ENCODE measurements at places on chromosomes 6 and 20.

GRCh38 chr20:16222859-16223411 is 350.3 kb downstream of the KIF16B start:
- DNase-seq = no peak

GRCh38 chr20:42721923-42722322 is 467.8 kb downstream of the PTPRT start:
- DNase-seq = no peak

GRCh38 chr6:113765909-113766308 is 91.2 kb upstream of the MARCKS start:
- no peak for DNase-seq

GRCh38 chr6:12490904-12491571 is 200.9 kb downstream of the EDN1 start:
- DNase-seq = no peak

GRCh38 chr20:6044115-6044514 is 9.7 kb downstream of the LRRN4 start:
- DNase-seq = no peak

GRCh38 chr6:45956663-45957062 is 59.0 kb downstream of the CLIC5 start:
- DNase-seq = no peak

GRCh38 chr6:158774717-158775449 is 44.3 kb downstream of the EZR start:
- DNase-seq = no peak

- DNase-seq = peak; percentile 77
Measured at GRCh38 chr6:156662025-156662445, 115.1 kb upstream of the ARID1B start.

DNA sequence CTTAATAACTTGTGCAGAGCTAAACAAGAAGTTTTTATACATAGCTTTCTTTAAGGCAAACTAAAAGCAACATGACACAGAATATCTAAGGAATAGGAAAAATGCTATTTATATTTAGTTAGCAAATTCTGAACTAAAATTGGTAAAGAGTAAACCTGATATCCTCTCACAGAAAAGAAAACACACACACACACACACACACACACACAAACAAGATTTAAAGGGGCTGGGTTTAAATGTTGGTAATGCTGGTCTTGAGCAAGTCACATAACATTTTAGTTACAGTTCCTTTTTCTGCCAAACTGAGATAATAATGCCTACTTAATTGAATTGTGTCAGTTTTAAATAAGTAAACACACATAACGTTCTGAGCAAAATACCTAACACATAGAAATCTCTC is 1.6 kb downstream of the TRDN start:
- no peak for DNase-seq

DNA sequence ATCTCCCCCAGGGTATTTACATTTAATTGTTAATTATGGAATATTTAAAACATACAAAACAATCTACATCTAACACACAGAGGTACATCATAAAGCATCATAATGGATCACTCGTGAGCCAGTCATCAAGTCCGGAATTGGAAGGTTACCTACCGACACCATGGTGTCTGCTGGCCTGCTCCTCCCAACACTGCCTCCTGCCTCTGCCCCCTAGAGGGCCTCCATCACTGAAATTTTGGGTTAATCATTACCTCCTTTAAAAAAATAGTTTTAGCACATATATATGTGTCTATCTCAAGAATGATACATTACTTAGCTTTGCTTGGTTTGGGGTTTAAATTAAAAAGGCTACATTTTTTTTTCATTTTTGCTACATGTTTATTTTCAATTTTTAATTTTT is 114.6 kb upstream of the PDE10A start:
- DNase-seq = no peak

DNA sequence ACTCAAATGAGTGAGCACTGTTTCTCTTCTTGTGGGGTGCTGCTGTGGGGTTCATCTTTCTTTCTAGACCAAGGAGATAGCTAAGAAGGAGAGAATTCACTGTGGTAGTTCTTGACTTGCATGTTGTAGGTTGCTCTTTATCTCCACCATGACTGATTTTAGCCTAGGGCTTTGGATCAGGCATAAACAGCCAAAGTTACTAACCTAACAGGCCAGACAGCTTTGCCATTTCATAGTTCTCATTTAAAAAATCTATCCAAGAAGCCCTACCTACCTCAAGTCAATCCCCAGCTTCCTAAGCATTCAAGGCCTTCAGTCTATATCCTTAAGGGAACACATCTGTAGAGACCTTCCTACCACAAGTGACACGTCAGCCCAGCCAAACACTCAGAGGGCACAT is 107.9 kb upstream of the CARMIL1 start:
- DNase-seq = no peak

- no peak for DNase-seq
Measured at GRCh38 chr6:106525107-106525881, 104.0 kb downstream of the RTN4IP1 start.

DNA sequence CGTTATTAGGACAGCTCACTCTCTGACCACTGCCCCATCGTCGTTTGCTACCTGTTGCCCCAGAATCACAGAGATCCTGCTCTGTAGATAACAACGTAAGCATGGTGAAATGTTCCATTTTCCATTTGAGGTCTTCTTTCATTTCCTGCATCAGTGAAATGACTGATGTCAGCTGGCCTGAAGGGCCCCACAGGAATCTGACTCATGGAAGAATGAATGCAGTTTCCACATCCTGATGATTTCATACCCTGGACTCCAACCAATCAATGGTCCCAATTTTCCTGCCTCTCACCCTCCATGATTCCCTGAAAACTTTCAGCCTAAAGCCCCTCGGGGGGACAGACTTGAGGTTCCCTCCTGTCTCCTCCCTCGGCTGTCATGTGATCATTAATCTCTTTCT is 394.4 kb upstream of the CDH4 start:
- no peak for DNase-seq

- no peak for DNase-seq
Measured at GRCh38 chr6:897528-898207, 204.7 kb upstream of the EXOC2 start.

DNA sequence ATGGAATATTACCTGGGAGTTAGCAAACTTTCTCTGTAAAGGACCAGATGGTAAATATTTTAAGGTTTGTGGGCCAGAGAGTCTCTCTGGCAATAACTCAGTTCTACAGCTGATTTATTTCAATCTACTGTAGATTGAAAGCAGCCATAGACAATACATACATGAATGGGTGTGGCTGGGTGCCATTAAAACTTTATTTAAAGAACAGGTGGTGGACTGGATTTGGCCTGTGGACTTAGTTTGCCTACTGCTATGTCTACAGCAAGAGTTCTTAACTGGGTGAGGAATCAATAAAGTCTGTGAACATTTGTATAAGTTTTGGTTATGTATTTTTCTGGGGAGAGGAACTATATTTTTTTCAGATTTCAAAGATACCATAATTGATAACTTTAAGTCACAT is 55.1 kb downstream of the SLC22A2 start:
- DNase-seq = no peak

GRCh38 chr6:152637296-152638047 is at the start of gene SYNE1:
SYNE1 (minus strand) TSS chr6:152637362; CDS start chr6:152628331, 9,031 bp downstream.
- no peak for DNase-seq

- DNase-seq = no peak
Measured at GRCh38 chr20:61907081-61907891, 158.4 kb downstream of the TAF4 start.

DNA sequence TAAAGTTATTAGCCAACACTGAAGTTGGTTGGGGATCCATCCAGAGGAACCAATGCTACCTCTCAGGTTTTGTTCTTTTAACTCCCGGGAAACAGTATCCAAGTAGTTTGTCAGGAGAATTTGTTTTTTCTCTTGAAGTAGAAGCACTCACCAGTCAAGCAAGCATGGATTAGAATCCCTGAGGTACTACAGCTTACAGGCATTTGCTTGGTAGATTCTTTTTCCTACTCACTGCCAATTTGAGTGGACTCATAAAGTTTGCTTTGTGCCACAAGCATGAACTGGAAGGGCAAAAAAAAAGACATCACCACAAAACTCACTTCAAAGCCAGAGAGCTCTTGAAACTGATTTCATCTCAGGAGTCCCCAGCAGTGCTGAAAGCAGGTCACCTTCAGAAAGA is 167.4 kb downstream of the MBOAT1 start:
- no peak for DNase-seq

- no peak for DNase-seq
Measured at GRCh38 chr6:159985296-159985945, 16.5 kb downstream of the IGF2R start.

DNA sequence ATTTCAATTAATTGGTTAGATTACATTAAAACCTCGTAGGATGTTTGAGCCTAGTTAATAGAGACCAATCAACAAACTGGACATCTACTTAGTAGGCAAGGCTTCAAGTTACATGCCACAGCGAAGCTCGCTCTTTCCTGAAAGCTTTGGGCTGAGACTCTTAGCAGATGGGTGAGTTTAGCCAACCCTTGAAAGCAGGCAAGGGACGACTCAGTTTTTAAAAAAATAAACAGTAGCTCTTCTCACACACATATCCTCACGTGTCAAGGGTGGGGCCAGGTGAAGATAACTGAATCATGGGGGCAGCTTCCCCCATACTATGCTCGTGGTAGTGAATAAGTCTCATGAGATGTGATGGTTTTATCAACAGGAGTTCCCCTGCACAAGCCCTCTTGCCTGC is 775 bp downstream of the MTFR2 start:
- no peak for DNase-seq

DNA sequence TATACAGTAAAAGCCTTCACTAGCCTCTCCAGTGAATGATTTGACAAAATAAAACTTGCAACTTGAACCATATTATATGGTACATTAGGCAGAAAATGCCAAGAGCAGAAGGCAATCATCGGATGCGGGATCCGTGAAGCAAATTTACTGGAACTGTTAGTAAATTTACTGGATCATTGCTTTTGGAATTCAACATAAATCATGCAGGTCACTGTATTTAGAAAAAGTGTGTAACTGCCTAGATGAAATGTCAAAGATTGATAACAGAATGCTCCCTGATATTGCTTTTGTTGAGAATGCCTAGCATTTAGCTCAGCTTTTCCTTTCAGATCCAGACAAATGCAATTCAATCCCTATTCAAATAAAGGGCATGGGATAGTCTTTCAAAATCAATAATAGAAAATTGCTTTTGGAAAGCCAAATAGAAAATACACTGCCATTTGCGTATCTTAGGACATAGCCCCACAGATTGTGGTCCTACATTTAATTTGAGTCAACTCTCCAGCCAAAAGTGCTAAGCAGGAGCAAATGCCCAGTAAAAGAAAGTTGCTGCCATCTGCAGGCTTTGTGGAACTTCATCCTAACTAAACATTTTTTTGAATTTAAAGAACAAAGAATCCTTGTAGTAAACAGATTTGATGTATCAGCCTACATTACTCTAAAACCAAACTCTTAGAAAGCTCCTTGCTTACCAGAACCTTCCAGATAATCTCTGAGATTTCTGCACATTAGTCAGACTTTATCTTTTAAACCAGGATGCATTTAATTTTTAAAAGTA is 109.5 kb upstream of the HSF2 start:
- DNase-seq = no peak

DNA sequence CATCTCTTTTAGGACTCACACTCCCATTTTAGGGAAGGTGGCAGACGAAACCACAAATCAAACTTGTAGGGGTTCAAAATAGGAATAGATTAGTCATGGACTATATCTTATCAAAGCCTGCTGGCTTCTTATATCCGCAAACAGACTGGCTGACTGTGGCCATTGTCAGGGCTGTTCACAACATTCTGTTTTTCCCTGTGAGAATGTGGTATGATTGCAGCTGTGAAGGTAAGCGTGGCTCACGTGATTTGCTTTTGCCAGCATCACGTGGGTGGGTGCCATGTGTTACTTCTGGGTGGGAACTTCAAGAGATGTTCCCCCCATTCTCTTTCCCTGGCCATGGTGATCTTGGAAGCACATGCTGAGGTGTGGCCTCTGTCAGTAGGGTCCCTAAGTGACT is 5.9 kb downstream of the IP6K3 start:
- DNase-seq = no peak
